Fibroblast of villous mesenchyme (primary cell): ENCODE measurements at places on chromosomes 6 and 20. TPM values are rescaled to one million over a fixed set of nuclear protein-coding genes. Genes with fewer than 3 reads are reported as not detected.

GRCh38 chr20:36937402-36937770 lies 14.1 kb downstream of the SAMHD1 start:
- no peak for DNase-seq

- peak; percentile 18 for DNase-seq
These were observed 128.9 kb upstream of the SHLD1 start for GRCh38 chr20:5621305-5621704.

GRCh38 chr20:709991-710779 lies 34.6 kb upstream of the SCRT2 start:
- DNase-seq = no peak

The HIVEP1 gene
- total RNA-seq = 16.8 and 20.3 TPM in 2 replicates

GRCh38 chr6:21423106-21423854 lies 170.3 kb upstream of the SOX4 start:
- no peak for DNase-seq

DNA sequence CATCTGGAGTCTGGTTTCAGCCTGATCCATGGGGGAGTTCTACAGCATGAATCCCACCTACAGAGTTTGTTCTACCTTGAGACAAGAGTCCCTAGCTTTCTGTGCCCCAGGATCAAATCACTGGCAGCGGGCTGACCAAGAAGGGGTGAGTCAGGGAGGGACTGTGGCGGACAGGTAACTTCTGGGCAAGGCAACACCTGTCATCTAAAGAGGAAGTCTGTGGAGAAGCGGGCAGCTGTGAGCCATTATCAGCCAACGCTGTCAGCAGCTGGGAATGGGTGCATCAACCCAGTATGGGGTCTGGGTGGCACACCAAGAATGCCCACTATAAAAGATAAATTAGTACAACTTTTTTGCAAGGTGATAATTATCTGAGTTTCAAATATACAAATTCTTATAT lies 45.9 kb downstream of the UBE3D start:
- no peak for DNase-seq

- DNase-seq = no peak
These were observed 88.8 kb downstream of the PRL start for GRCh38 chr6:22208026-22208425.

The IRF4 gene
- under 0.01 TPM in 1 of 2 replicates, not detected in the other for total RNA-seq

The CLDN20 gene
- total RNA-seq = not detected in 2 replicates

DNA sequence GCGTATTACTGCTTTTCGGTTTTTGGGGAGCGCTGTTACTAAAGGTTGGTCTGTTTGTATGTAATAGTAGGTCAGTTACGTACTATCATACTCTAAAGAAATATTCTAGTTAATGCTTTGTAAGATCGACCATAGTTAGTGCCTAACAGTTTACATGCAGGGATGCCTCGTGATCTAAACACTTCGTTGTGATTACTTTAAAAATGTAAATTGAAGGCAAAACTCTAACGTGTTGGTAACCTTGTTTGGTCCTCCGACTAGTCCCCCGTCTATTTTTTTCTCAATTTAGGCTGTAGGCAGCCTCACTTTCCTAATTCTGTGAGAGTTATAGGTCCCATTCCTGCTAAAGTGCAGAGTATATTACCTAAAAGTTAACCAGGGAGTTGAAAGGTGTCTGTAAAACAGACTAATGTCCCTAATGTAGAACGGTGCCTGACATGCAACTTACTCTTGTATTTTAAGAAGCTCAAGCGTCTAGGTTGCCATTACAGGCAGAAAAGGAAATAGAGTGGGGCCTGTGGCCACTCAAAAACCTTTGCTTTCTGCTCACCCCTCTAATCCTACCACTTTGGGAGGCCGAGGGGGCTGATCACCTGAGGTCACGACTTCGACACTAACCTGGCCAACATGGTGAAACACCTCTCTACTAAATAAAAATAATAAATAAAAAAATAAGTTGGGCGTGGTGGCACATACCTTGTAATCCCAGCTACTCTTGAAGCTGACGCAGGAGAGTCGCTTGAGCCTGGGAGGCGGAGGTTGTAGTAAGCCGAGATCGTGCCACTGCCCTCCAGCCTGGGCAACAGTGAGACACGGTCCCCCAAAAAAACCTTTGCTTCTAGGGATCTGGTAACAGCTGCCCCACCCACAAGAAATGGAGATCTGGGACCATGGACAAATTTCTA lies 37.8 kb downstream of the HFE start:
- peak; percentile 40 for DNase-seq

GRCh38 chr6:133887880-133888230 lies 1.1 kb upstream of the TCF21 start:
- DNase-seq = no peak

DNA sequence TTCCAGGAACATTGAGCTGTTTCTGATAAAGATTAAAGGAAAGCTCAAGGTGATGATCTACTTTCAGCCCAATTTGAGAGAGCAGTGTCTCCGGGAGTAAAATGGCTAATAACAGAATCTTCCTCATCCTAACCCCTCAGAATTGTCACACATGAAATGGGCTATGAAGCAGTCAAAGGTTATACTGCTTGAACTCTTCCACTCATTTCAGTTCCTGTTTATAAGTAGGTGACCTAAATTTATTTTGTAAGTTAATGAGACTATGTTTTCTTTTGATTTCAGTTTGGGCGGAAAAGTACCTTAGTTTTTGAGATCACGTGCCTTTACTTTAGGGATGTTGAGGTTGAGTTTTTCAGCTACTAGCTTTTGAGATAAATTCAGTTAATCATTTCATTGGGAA lies 47.2 kb downstream of the QKI start:
- peak; percentile 27 for DNase-seq

DNA sequence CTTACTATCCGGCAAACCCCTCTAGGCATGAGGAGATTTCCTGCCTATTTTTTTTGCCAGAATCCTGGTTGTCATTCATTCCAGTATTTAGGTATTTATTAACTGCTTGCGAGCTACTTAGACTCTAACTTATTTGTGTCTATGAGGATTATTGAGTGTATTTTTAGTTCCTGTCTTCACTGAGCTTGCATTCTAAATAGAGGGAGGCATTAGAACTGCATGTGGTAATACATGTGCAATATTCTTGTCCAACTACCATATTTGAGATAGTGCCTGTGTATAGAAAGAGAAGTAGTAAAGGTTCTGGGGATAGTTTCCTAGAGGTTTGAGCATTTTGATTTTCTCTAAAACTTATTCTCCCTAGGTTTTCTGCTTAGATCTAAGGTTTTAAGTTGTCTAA lies 308.9 kb downstream of the EYA4 start:
- no peak for DNase-seq

The SLC22A7 gene
- not detected in 2 replicates for total RNA-seq

The USP49 gene
- total RNA-seq = 2.3 and 3.0 TPM in 2 replicates

The PNPLA1 gene
- total RNA-seq = not detected in 2 replicates

The FOXS1 gene
- 1.7 and 2.9 TPM in 2 replicates for total RNA-seq

GRCh38 chr6:15441215-15441868 lies 195.5 kb downstream of the JARID2 start:
- DNase-seq = peak; percentile 79

DNA sequence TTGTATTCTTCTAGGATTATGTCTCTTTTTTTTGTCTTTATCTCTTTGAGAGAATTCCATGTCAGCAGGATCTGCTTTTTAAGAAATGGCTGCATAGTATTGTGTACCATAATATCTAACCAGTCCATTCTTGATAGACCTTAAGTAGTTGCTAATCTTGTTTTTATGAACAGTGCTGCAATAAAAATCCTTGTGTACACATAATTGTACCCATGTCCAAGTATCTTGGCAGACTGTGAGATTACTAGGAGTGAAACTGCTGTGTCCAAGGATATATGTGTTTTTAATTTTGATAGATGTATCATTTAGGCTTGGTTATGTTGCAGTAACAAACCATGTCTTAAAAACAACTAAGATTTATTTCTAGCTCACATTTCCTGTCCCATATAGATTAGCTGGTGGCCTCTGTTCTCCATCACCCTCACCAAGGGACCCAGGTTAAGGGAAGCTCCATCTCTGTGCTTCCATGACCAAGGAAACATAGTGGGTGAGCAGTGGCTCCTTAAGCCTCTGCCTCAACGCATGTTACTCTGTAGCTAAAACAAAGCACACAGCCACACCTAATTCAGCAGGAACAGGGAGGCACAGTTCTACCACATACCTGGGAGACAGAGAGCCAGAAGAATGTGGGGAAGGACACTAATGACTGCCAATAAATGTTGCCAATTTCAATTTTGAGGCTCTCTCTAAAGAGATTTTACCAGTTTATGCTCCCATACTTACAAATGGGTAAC lies 12.1 kb upstream of the SUMO4 start:
- DNase-seq = no peak

The WFDC2 gene
- not detected in 2 replicates for total RNA-seq

GRCh38 chr20:25471020-25471419 lies 63.5 kb downstream of the GINS1 start:
- DNase-seq = no peak

- no peak for DNase-seq
These were observed at the start of gene CCR6 for GRCh38 chr6:167122827-167123657. CCR6 (plus strand) TSS chr6:167123096; CDS start chr6:167136135, 13,039 bp downstream.

DNA sequence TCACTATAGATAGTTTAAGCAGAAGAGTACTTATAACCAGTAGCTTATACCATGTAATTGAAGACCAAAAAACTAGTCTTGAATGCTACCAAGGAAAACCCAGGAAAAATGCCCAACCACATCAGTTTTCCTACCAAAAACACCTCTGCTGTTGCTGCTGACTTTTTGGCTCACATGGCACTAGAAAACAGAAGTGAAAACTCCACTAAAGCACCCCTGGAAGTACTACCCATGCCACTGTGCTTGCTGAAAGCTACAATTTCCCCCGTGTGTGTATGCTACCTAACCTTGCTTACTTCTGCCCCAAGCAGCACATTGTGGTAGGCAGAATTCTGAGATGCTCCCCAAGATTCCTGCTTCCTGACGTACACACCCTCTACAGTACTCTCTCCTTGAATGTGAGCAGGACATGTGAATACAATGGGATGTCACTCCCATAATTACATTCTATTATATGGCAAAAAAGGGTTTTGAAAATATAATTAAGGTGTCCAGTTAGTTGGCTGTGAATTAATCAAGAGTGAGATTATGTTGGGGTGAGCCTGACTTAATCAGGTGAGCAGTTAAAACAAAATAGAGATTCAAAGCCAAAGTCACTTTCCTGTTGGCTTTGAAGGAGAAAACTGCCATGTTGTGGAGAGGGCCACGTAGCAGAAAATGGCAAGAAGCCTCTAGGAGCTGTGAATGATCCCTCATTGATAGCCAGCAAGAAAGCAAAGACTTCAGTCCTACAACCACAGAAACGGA lies 209.8 kb upstream of the MARCKS start:
- no peak for DNase-seq

DNA sequence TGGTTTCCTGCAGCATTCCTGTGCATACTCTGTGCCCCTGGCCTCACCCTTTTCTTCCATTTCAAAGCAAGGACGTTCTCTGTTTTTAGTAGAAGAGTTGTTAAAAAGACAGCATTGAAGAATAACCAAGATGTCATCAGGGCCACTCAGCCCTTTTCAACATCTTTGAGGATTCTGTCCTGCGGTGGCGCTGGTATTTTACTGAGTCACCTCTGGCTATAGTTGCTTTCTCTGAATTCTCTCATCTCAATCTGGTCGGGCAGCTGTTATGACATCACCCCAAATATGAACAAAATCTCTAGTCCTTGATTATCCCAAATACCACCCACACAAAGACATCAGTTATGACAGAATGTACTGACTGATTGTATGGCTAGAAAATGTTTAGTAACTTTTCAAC lies 204.2 kb downstream of the GRIK2 start:
- DNase-seq = peak; percentile 26

- DNase-seq = no peak
These were observed 7.1 kb downstream of the MAP3K5 start for GRCh38 chr6:136784910-136785746.

The DEFB128 gene
- total RNA-seq = not detected in 2 replicates

DNA sequence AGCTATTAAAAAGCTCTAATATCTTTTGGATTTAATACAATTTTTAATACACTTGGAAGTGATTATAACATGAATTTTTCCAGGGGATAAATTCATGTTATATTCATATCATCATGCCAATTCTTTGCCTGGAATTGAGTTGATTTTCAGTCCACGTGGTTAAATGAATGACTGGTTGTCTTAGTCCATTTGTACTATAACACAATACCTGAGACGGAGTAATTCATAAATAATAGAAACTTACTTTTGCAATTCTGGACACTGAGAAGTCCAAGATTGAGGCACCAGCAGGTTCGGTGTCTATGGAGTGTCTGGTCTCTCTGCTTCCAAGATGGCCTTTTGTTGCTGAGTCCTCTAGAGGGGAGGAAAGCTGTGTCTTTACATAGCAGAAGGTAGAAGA lies 66.2 kb upstream of the TRDN start:
- no peak for DNase-seq

- DNase-seq = no peak
These were observed 817.5 kb upstream of the SLC35B3 start for GRCh38 chr6:9252799-9253198.

The LCA5 gene
- 3.5 and 5.2 TPM in 2 replicates for total RNA-seq

- peak; percentile 77 for DNase-seq
These were observed 782 bp downstream of the MAP3K5 start for GRCh38 chr6:136791296-136792094.

DNA sequence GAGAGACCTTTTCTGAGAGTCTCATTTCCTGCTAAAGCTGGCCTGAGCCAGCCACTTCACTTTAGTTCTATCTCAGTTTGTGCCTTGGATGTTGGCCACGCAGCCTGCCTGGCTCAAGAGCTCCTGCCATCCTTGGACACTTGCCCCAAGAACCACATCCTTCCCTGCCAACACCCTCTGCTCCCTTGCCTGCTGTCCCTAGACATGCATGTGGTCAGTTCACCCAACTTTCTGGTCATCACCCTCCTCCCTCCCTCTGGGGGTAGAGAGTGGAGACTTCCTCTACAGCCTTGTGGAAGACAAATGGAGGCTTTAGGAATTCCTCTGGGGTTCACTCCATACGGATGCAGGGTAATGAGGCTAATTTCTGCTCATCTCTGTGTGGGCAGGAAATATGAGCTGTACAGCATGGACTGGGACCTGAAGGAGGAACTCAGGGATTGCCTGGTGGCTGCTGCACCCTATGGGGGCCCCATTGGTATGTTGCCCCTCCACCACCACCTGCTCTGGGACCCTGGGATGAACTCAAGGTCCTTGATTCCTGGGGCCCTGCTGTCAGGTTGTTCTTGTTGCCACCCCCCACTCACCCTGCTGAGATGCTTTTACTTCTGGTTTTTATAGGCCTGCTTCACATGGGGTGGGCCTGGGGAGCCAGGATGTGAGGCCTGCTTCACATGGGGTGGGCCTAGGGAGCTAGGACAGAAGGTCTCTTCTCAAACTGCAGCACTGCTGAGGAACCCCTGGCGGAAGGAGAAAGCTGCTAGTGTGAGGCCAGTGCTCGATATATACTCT lies 13.8 kb upstream of the PTPRA start:
- DNase-seq = no peak

The LPA gene
- total RNA-seq = not detected in 2 replicates

The COL20A1 gene
- under 0.01 TPM in 1 of 2 replicates, not detected in the other for total RNA-seq
